Smooth muscle cell of the pulmonary artery (primary cell): ENCODE measurements at places on chromosomes 7 and 10. TPM values are rescaled to one million over a fixed set of nuclear protein-coding genes. Genes with fewer than 3 reads are reported as not detected.

GTPBP10 gene
- total RNA-seq: 7.2 and 10.9 TPM in 2 replicates

OR2A12 gene
- not detected in 2 replicates for total RNA-seq

VIPR2 gene
- total RNA-seq: 0.07 TPM in 1 of 2 replicates, not detected in the other

CLRN3 gene
- total RNA-seq: not detected in 2 replicates

GHRHR gene
- total RNA-seq: not detected in 2 replicates

RNF32 gene
- total RNA-seq: 0.33 and 0.56 TPM in 2 replicates

ARPC1B gene
- total RNA-seq: 359 and 812 TPM in 2 replicates

LOXL4 gene
- total RNA-seq: 28.7 and 138 TPM in 2 replicates

OPN4 gene
- total RNA-seq: not detected in 2 replicates

NEUROG3 gene
- total RNA-seq: not detected in 2 replicates

C10orf71 gene
- not detected in 2 replicates for total RNA-seq

CNTNAP2 gene
- under 0.01 TPM in 1 of 2 replicates, not detected in the other for total RNA-seq

ARHGAP22 gene
- total RNA-seq: 85.4 and 107 TPM in 2 replicates

SLC26A3 gene
- total RNA-seq: not detected in 2 replicates

PDE1C gene
- 52.9 and 89.5 TPM in 2 replicates for total RNA-seq

MARVELD1 gene
- 46.2 and 47.6 TPM in 2 replicates for total RNA-seq

STK31 gene
- total RNA-seq: not detected in 2 replicates

CPA2 gene
- total RNA-seq: not detected in 2 replicates

RNF133 gene
- total RNA-seq: 0.46 TPM in 2 replicates

PDLIM1 gene
- 25.7 and 37.0 TPM in 2 replicates for total RNA-seq
